Osteocyte (in vitro differentiated cells): ENCODE measurements at places on chromosomes 2 and 18. TPM values are rescaled to one million over a fixed set of nuclear protein-coding genes. Genes with fewer than 3 reads are reported as not detected.

PLGLB2 gene
- 5.9 and 7.0 TPM in 2 replicates for total RNA-seq

GRCh38 chr2:121907928-121908327 lies 152.5 kb downstream of the TSN start:
- H3K4me3 ChIP-seq: no peak overlapping the region
- H3K4me1 ChIP-seq: no peaks in the 10 kb centered on the region
- H3K27ac ChIP-seq: no peak overlapping the region
- no peaks in the 10 kb centered on the region for H3K36me3 ChIP-seq

DNA sequence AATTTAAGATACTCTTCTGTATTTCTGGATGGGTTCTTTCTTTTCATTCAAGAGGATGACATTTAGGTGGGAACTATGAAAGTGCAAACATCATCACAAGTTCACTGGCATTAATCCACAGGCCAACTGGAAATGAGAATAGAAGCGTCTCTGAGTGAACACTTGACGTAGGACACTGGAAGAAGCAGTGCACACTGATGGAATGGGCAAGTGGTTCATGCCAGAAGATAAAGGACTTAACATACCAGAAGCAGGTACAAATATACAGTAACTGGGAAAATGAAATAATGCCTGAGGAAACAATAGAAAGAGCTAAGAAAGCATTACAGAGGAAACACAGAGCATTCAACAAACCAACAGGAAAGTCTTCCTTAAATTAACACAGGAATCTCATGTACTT lies 120.9 kb upstream of the CCDC195 start:
- peaks cover 31% of the 10 kb centered on the region for H3K4me1 ChIP-seq
- no peak overlapping the region for H3K4me3 ChIP-seq
- peaks cover 20% of the 10 kb centered on the region for H3K36me3 ChIP-seq
- DNase-seq: no peak
- peak overlapping the region; percentile 48 for H3K27ac ChIP-seq

GRCh38 chr18:79366177-79367094 lies 29.3 kb upstream of the NFATC1 start:
- no peaks in the 10 kb centered on the region for H3K27me3 ChIP-seq
- H3K4me3 ChIP-seq: no peak overlapping the region
- peak; percentile 82 for DNase-seq
- peaks cover 25% of the 10 kb centered on the region for H3K36me3 ChIP-seq

GRCh38 chr18:9106800-9107584 lies 4.5 kb downstream of the NDUFV2 start:
- H3K4me1 ChIP-seq: peaks cover 75% of the 10 kb centered on the region
- no peaks in the 10 kb centered on the region for H3K36me3 ChIP-seq
- peak overlapping the region; percentile 82 for H3K27ac ChIP-seq
- H3K27me3 ChIP-seq: no peaks in the 10 kb centered on the region

APCDD1 gene
- 1.4 and 2.6 TPM in 2 replicates for total RNA-seq

- no peaks in the 10 kb centered on the region for H3K4me1 ChIP-seq
- no peak overlapping the region for H3K27ac ChIP-seq
- no peaks in the 10 kb centered on the region for H3K27me3 ChIP-seq
- H3K4me3 ChIP-seq: no peak overlapping the region
- DNase-seq: peak; percentile 71
Observed at GRCh38 chr2:46377101-46377581, 79.9 kb downstream of the EPAS1 start.

DNA sequence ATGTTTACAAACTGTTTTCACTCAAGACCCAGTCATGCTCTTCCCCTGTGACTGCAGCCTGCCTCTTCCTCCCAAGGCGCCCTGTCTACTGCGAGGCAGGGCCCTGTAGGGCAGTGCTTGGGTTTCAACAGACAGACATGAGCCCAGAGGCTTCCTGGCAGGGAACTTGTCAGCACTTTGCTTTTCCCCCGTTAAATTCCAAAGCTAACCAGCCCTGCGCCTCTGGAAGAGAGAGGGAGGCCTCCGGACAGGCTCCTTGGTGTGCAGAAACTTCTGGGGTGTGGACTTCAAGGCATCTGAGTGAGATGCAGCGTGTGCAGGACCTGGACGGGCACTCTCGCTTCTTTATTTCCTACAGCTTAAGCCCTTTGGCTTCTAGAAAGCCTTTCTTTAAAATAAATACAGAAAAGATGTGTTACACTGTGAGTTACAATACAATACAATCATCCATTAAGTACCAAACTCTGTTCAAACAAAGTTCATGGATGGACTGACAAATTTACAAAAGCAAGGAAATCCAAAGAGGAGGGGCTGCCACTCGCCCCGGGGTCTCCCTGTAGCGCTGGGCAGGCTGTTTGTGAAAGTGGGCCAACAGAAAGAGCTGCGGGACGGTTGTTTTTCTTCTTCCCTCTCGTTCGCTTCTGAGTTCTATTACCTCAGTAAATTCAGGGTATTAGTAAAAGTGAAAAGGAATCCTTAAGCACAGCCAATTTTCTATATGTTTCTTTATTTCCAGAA lies 8.8 kb upstream of the ZNF516 start:
- H3K27ac ChIP-seq: no peak overlapping the region
- no peak for DNase-seq
- H3K4me3 ChIP-seq: no peak overlapping the region
- H3K27me3 ChIP-seq: peaks cover 12% of the 10 kb centered on the region
- H3K36me3 ChIP-seq: no peaks in the 10 kb centered on the region
